CD4-positive, alpha-beta T cell treated with Interleukin-10 for 1 hour (primary cell): ENCODE measurements at places on chromosomes 1 and 21.

GRCh38 chr21:45580181-45580575, 37.9 kb upstream of the SLC19A1 start:
- DNase-seq, result no peak

DNA sequence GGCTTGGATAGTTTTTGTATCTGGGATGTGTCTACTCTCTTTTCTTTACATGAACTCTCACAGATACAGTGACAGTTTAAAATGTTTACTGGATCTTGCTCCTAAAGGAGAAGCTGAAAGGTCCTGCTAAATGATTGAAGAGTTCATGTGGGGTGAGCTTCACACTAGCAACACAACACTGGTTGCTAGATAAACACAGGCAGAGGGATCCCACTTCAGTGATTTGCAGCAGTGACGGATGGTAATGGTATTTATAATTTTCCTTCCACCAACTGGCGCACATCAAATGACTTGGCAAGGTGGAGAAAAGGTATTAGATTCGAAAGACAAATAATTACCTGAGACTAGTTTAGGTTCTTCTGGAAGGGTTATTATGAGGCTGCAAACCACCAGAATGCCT, 270.2 kb downstream of the TBX15 start:
- DNase-seq, result no peak

DNA sequence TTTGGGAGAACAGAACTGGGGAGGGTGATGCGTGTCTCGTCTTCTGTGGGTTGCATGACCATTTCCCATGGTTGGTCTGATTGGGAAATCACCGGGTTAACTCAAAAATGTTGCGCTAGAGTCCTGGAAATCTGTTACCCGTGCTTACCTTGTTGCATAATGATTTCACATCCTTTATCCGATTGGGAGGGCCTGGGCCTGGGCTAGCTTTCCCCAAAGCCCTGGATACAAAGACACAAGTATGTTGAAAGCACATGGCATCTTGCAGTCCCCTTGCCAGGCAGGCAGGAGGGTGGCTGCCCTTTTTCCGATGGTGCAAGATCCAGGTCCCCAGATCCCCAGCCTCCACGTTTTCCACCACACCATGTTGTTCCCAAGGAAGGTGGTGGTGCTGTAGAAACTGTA, 582 bp downstream of the TRPM2 start:
- DNase-seq, result no peak

DNA sequence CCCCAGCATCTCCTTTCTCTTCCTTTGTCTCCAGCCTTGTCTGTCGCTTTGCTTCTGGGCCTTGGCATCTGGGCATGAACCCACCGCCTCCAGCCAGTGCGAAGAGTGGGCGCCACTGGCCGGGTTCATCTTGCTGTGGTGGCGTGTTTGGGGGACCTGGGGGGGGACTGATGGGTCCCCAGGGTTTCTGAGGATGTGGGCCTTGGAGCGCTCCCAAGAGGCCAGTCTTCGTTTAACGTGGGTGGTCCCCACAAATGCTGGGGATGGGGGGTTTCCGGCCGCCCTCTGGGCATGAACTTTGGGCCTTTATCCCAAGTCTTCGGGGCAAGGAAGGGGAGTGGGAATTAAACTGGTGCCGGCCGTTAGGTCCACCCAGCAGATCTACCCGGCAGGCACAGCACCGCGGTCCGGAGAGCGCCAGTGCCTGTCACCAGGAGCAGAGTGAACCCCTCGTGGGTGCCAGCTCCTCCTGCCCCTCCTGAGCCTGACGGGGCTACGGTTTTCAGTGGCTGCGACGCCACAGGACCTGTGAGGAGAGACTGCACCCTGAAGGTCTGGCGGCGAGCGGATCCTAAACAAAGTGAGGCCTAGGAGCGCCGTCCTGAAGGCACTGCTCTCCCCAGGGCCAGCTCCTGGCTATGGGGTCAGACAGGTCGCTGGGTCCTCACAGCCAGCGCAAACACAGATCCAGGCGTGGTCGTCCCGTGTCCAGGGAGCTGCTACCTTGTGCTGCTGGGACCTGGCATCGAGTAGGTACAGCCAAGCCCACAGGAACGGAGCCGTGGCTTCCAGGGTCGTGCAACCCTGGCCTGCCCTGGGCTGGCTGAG, 12.1 kb upstream of the C1orf174 start:
- DNase-seq, result no peak

GRCh38 chr1:223708001-223708359, 4.4 kb upstream of the CAPN2 start:
- no peak for DNase-seq

- DNase-seq, result no peak
Measured at GRCh38 chr1:147539122-147539575, 2.2 kb upstream of the BCL9 start.

DNA sequence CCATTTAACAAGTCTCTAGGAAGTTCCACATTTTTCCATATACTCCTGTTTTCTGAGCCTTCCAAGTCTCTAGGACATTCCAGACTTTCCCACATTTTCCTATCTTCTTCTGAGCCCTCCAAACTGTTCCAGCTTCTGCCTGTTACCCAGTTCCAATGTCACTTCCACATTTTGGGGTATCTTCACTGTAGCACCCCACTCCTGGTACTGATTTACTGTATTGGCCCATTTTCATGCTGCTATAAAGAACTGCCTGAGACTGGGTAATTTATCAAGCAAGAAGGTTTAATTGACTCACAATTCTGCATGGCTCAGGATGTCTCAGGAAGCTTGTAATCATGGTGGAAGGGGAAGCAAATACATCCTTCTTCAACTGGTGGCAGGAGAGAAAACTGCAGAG, 285.0 kb downstream of the LRRIQ3 start:
- DNase-seq, result no peak

DNA sequence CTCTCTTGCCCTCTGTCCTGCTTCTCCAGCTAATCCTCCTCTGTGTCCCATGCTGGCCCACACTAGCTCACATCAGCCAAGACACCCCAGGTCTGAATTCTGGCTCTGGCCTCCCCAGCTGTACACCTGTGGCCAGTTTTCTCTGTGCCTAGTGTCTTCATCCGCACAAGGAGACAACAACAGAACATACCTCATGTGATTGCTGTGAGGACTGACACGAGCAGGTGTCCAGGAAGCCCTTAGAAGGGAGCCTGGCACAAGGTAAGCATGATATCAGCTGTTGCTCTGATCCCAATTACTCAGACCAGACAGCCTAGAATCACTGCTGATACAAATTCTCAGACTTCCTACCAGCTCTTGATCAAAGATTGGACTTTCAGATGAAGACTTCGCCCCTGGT, 71.2 kb upstream of the GJB5 start:
- no peak for DNase-seq

- no peak for DNase-seq
Measured at GRCh38 chr1:14881775-14882672, 271.5 kb upstream of the TMEM51 start.

DNA sequence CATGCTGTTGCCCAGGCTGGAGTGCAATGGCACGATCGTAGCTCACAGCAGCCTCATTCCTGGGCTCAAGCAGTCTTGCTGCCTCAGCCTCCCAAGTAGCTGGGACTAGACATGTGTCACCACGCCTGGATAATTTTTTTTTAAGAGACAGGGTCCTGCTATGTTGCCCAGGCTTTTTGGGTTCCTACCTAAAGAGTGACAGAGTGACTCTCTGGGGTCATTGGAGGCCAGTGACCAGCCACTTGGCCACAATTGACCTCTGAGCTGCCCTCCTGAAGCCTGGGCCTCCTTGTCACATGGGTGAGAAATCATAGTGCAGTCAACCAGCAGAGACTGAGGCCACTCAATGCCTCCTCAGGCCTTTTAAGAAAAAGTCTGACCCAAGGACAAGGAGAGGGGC, 5.7 kb downstream of the DIO1 start:
- no peak for DNase-seq

DNA sequence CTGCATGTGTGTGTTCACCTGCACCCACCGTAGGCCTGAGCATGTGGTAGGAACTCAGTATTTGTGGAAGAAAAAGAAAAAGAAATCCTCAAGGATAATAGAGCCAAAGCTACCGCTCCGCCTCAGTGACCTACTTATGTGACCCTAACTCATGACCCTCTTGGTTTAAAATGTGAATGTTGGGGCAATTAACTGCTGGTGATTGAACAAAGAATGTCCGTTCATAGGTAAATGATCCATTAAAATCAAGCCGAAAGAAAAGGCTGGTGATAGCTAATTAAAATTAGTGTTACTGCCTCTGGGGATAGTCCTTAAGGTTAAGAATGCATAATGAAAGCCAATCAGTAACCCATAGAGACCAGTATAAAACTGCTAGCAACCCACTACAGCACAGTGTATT, 98.1 kb downstream of the PRDM2 start:
- no peak for DNase-seq

DNA sequence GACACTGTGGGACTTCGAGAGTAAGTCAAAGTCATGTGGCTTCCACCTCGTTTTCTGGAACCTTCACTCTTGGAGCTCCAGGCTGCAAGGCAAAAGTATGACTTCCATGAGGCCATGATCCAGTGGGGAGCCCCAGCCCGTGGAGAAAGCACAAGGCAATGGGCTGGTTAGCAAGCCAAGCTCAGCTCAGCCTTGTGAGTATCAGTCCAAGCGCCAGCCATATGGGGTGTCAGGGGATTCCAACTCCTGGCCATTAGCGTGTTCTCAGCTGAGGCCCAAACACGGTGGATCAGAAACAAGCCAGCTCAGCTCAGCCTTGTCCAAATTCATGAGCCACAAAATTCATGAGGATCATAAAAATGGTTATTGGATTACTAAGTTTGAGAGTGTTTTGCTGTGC, 261.0 kb downstream of the RHOU start:
- no peak for DNase-seq

- DNase-seq, result no peak
Measured at GRCh38 chr1:115074839-115075534, 14.3 kb downstream of the TSPAN2 start.

- peak; percentile 14 for DNase-seq
Measured at GRCh38 chr21:34865400-34866241, 183.5 kb downstream of the RUNX1 start.

GRCh38 chr1:151839457-151840403, at the start of gene C2CD4D:
Gene C2CD4D (minus strand): TSS chr1:151839820. CDS start chr1:151838989, 831 bp downstream.
- DNase-seq, result peak; percentile 82

DNA sequence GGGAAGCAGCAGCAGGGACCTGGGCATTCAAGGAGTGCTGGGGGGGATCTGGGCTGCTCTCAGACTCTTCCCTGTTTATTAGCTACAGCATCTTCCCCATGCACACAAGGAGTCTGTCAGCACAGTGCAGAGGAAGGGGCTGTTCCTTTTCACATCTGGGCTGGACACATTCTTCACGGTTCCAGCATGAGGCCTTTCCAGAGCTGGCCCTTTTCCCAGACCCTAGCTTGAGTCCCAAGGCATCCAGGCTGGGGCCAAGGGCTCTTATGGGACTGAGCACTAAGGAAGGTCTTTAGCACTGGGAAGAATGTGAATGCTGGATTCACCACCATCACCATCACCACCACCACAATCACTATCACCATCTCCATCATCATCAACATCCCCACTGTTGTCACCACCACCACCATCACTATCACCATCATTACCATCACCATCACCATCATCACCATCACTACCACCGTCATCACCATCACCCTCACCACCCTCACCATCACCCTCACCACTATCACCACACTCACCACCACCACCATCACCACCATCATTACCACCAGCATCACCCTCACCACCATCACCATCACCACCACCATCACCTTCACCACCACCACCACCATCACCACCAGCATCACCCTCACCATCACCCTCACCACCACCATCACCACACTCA, 28.4 kb downstream of the PARK7 start:
- DNase-seq, result no peak

DNA sequence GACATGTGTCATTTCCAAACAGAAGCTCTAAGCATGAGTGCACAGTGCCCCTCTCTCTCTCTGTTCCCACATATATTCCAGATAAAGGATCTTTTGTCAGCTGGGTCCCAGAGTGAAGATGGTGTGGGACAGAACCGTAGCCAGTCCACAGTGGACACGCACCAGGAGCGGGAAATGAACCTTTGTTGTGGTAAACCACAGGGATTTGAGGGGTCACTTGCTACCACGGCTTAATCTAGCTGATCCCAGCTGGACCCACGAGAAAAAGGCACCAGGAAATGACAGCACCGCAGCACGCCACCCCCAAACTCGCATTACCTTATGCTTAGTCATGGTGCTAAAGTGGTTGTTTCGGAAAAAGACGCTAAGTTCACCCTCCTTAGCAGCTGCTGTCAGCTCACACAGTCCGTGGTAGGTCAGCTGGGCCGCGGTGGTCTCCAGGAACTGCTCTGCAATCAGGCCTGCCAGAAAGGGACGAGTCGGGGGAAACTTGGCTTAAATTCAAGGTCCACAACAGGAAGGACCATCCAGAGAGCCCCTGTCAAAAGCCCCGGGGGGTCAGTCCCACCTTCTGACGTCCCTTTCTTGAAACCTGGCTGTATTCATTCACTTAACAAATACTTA, 7.5 kb downstream of the MINDY1 start:
- DNase-seq, result no peak

DNA sequence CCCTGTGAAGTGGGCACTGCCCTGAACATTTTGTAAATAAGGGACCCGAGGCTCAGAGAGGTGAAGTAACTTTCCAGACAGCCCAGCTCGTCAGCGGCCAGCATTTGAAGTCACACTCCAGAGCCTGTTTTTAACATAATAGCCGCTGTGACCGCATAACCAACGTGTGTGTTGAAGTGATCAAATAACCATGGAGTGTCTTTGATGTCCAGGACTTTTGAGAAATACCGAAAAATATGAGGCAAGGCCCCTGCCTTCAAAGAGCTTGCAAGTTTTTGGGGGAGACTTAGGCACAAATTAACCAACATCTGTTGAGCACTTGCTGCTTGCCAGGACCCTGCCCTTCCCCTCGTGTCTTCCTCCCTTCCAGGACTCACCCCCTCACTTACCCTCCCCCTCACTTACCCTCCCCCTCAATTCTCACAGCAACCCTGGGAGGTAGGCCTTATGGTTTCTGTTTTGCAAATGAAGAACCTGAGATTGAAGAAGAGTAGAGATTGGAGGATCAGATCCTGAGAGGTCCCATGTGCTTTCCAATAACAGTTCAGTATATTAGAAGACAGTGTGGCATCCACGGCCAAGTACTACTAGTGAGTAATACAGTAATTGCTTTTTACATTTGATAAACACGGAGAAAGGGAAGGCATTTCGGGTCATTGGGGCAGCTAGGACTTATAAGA, 1.3 kb upstream of the SLC16A1 start:
- peak; percentile 73 for DNase-seq

DNA sequence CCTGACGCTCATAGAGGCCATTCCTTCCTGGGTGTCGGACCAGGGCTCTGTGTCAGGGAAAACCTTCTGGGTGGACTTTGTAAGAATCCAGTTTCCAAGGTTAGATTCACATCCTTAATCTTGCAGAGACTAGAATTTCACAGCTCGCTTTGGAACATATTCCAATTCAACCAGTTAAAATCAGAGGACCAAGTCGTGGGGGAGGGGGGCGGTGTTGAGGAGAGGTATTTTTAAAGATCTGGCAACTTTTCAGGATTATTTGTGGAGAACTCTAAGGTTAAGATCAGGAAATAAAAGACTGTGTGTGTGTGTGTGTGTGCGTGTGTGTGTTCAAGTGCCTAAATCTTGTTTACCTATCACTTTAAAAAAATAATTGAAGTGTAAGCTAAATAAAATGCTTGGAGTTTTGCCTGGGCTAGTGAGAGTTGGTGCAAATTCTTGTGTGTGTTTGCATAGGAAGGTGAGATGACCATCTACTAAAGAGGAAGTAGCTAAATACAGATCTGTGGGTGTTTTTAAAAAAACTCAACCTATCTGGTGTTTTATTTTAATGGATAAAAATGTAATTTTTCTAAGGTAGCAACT, 21.8 kb downstream of the TENT5C start:
- no peak for DNase-seq

GRCh38 chr1:19710825-19711611, 46.3 kb downstream of the HTR6 start:
- no peak for DNase-seq

- peak; percentile 68 for DNase-seq
Measured at GRCh38 chr1:148263128-148263905, 111.2 kb upstream of the NBPF11 start.
